Subcutaneous adipose tissue (tissue), 4 donors: ENCODE measurements at places on chromosomes 5 and 9. TPM values are rescaled to one million over a fixed set of nuclear protein-coding genes. Genes with fewer than 3 reads are reported as not detected.

TOR4A gene
- total RNA-seq, result 4.8 TPM

NR5A1 gene
- total RNA-seq, result not detected

ITGA2 gene
- total RNA-seq, result 0.34 TPM

NUTM2F gene
- not detected for total RNA-seq

POLR1E gene
- 27.7 TPM for total RNA-seq

FOXD4L4 gene
- 0.57 TPM for total RNA-seq

HTR1A gene
- not detected for total RNA-seq

SPATA6L gene
- 5.3 TPM for total RNA-seq

NUDT12 gene
- total RNA-seq, result 16.3 TPM

SPINK13 gene
- 2.4 TPM for total RNA-seq

FCN2 gene
- 1.5 TPM for total RNA-seq

GBGT1 gene
- total RNA-seq, result 10.6 TPM

ADAMTS6 gene
- total RNA-seq, result 2.9 TPM

EIF4E1B gene
- total RNA-seq, result not detected

MEIKIN gene
- not detected for total RNA-seq

ACSL6 gene
- 0.82 TPM for total RNA-seq

DDX46 gene
- 62.5 TPM for total RNA-seq

MARVELD2 gene
- 0.49 TPM for total RNA-seq

CLIC3 gene
- total RNA-seq, result 1.8 TPM

ECM2 gene
- total RNA-seq, result 57.8 TPM

IGFBPL1 gene
- total RNA-seq, result not detected

ZNF782 gene
- 9.8 TPM for total RNA-seq

PPP2R2B gene
- total RNA-seq, result not detected

FOXD4L3 gene
- total RNA-seq, result not detected

IFNA1 gene
- total RNA-seq, result not detected

ARHGEF28 gene
- total RNA-seq, result 9.9 TPM

CDK9 gene
- 44.0 TPM for total RNA-seq

CD14 gene
- total RNA-seq, result 81.0 TPM

DOCK2 gene
- 49.7 TPM for total RNA-seq
